ENCODE measurements at places on chromosomes 6 and 20.
A peak's percentile ranks its signal among the peaks of the same experiment; 100 is the strongest.

DNA sequence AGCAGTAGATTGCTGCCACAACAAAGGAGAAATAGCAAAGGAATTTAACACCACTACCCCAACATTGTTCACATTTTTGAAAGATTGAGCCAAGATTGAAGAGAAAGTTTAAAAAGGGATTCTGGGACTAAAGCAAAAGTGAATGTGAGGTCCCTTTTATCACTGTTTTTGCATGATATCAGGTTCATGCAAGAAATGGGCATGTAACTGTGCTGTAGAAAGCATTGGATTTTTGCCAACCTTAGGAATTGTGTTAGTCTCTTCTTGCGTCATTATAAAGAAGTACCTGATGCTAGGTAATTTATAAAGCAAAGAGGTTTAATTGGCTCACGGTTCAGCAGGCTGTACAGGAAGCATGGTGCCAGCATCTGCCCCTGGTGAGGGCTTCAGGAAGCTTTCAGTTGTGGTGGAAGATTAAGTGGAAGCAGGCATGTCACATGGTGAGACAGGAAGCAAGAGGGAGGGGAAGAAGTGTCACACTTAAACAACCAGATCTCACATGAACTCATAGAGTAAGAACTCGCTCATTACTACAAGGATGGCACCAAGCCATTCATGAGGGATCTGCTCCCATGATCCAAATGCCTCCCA lies 4.6 kb upstream of the GJB7 start:
- no peak for DNase-seq

- DNase-seq = no peak
Observed at GRCh38 chr6:66376001-66376400, 669.0 kb upstream of the EYS start.

- DNase-seq = no peak
Observed at GRCh38 chr6:31727034-31727716, 1.9 kb downstream of the DDAH2 start.

DNA sequence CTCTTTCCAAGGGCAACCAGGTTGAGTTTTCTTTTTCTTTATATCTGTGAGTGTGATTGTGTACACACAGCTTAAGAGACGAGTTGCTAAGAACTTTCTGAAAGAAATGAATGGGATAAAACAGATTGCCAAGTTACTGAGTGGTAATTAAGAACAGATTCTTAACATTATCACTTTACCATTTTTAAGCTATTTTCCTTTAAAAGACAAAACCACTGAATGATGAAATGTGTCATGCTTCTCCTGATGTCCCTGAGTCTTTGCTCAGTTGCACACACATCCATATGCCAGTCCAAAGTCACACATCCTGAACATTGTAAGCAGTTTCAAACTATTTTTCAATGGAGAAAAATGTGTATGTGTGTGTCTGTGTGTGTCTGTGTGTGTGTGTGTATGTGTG lies 5.5 kb upstream of the DAAM2 start:
- DNase-seq = no peak

DNA sequence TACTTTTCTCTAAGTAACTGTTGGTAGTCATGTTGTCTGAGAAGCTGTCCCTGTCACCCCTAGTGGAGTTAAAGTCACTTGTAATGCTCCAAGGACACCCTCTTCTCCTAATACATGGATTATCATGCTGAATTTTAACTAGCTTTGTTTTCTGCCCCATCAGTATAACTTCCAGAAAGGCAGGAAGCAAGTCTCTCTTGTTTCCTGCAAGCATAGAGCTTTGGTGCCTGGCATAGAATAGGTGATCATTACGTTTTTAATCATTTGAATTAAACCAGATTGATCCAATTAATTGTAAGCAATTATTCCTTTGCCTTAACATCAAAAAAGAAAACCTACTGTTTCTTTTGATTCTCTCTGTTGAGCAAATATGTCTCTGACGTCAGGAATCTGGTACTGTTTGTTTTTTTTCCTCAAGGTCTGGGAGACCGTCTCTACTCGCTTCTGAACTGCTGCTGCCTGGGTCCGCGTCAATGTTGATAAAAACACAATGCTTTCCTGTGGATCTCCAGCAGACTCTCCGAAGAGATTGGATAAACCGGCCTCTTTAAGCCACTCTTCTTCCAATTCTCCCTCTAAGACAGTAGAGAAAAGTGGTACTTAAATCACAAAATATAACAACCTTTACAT lies 71.8 kb downstream of the ARHGAP18 start:
- DNase-seq = peak; percentile 43

DNA sequence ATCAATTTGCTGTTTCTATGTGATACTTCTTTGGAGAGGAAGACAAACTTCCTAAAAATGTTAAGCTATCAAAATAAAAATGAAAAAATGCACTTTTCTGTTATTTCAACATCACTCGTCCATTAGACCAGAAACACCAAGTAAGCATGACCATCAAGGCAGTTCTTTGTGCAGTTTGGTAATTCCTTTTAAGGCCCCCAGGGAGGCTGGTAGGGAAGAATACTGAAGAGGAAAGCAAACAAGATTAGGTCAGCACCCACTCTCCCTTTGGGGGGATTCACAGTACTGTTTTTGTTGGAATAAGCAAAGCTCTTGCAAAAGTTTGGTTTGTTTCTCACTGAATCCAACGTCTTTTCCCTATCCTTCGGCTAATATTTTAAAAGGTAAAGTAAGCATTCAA lies 206.8 kb upstream of the SLC35B3 start:
- no peak for DNase-seq

DNA sequence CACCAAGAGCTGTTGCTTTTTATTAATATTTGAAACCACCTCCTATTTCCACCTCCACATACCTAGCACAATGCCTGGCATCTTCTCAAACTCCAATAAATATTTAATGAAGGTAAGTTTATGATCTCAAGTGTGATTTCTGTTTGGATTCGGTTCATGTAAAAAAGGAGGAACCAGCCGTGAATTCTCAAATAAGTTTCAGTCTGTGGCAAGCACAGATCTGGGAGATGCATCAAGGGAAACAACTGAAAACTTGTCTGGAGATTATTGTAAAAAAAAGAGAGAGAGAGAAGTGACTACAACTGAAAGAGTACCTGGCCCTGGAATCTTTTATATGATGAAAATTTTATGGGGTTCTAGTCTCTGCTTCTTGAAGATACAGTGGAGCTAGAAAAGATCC lies 52.8 kb upstream of the PNRC1 start:
- no peak for DNase-seq

- peak; percentile 24 for DNase-seq
Observed at GRCh38 chr20:23160536-23161243, 74.6 kb upstream of the CD93 start.

Measured in AG08396 (cell line).